ENCODE measurements at places on chromosomes 7 and 10. TPM values are rescaled to one million over a fixed set of nuclear protein-coding genes. Genes with fewer than 3 reads are reported as not detected.
A peak's percentile ranks its signal among the peaks of the same experiment; 100 is the strongest.

DNA sequence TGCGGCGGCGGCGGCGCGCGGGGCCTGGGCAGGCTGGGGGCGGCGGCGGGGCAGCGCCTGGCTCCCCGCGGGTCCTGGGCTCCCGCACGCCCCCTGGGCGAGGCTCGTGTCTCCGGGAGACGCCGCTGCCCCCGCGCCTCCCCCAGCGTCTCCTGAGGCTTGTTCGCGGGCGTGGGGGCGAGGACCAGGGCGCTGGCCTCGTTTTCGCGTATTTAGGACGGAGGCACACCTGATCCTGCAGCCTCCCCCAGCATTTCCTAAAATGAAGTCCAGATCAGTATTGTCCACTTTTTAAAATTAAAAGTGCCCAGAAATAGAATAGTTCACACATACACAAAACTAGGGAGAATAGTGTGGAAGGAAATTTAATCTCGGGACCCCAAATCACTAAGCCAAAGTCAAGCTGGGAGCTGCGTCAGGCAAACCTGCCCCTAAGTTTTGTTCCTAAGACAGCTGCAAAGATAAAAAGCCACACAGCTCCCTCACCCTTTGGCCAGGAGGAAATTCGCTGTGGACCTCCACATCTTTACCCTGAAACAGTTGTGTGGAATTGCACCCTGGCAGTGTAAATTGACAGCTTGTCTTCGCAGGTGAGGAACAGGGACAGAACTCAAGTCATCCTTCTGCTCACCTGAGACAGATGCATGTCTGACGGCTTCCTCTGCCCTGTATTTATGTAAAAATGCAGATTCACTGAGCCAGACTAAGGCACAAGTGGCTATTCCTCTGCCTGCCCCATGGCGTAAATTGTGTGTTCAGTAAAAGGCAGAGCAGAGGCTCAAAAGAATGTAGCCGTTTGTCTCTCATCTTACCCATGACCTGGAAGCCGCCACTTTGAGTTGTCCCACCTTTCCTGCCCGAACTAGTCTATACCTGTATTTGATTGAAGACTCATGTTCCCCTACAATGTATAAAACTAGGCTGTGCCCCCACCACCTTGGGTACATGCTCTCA, 740 bp downstream of the GALNT11 start:
- DNase-seq: peak; percentile 7

NUTM2B gene
- total RNA-seq: 0.30 TPM

DNA sequence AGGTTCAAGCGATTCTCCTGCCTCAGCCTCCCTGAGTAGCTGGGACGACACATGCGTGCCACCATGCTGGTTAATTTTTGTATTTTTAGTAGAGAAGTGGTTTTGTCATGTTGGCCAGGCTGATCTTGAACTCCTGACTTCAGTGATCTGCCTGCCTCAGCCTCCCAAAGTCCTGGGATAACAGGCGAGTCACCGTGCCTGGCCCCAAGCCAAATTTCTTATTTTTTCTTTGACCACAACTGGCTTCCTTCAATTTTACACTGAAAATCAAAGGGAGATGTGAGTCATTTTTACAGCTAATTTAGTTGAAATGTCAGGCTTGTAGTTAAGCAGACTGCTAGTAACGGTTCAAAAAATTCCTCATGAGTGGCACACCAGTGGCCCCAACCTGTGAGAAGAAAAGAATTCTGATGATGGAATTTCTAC, 7.8 kb downstream of the RNF216 start:
- peak; percentile 76 for DNase-seq

- DNase-seq: peak; percentile 58
Measured at GRCh38 chr7:30479202-30480120, 877 bp upstream of the NOD1 start.

GRCh38 chr10:69906425-69906824, 104.7 kb downstream of the COL13A1 start:
- DNase-seq: no peak

SEC61G gene
- total RNA-seq: 191 TPM

Measured in activated CD4-positive, alpha-beta T cell treated with anti-CD3 and anti-CD28 coated beads for 36 hours (primary cell).